ENCODE measurements at places on chromosomes 12 and 14.
A peak's percentile ranks its signal among the peaks of the same experiment; 100 is the strongest.

DNA sequence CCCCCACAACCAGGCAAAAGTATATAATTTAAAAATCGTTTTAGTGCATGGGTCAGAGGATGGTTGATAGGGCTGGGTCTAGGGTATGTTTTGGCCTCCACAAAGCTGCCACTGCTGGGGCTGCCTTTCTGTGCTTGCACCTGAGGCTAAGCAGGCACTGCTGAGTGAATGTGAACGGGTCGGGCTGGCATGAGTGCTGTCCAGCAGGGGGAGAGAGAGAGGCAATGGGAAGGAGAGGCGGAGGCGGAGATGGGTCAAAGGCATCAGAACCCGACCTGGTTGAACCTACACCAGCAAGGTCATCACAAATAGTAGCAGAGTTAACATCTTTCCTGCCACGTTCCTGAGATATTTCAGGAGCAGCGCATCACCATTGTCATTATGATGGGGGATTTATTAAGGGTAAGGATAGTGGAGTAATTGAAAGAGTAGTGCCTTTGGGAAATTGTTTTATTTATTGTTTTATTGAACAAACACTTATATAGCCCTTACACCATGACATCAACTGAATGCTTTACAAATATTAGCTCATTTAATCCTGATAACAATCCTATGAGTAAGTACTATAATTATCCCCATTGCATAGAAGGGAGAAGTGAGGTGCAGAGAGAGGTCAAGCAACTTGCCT is 5.8 kb upstream of the NRXN3 start:
- peak; percentile 7 for DNase-seq

DNA sequence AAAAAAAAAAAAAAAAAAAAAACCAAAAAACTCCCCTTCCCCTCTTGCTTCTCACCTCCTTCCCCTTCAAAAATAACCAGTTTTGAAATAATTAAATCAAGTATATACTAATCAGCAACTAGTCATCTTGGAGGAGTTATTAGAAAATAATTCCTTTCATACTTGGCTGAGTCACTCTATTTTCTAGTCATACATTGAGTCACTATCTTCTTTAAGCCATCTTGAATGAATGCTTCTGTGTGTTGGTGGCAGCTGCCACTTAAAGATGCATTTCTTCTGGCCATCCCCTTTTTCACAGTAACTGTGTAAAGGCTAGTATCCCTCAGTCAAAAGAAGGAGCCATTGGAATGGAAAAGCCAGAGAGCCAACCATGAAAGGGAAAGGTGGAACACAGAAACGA is 84.2 kb upstream of the TMEM263 start:
- DNase-seq = no peak

GRCh38 chr12:1553987-1554982 is 40.1 kb downstream of the FBXL14 start:
- DNase-seq = no peak

DNA sequence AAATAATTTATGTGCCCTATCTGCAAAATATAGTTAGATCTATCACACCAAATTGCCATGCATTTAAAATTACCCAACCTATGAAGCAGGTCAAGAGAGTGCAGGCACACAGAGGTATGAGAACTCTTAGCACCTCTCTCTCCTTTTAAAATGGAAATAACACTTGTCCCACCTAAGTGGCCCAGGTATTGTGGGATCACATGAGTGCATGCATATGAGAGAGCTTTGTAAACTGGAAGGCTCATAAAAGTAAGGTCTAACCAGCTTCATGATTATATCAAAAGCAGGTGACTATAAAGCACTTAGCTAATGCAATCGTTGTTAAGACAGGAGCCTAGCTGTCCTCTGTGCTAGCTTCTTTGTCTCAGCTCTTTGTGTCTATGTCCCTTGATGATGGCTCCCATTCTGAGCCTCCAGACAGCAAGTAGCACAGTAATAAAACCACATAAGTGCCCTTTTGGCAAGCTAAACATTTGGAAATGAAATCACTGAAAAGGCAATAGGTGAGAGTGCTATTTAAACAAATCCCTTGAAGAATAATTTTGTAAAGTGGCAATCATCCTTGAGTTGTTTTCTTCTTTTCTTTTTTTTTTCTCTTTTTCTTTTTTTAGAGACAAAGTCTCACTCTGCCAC is 219.0 kb downstream of the NTF3 start:
- DNase-seq = no peak

DNA sequence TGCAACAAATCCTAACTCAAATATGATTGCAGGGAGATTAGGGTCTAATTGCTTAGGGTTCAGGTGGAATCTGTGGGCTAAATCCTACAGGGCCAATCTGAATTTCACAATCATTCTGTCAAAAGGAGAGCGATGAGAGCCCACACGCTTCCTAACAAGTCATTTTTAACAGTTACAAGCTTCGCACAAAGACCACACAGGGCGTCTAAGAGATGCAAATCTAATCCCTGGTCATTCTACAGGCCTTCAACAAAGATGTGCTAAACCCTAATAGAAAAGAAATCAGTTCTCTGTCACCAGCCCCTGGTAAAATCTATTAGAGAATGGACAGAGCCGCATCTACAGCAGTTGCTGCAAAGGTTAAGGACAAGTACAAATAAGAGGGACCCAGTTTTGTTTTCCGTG is 15.3 kb downstream of the NKX2-1 start:
- DNase-seq = peak; percentile 29

All from astrocyte of the hippocampus (primary cell).